ENCODE measurements at places on chromosomes 2 and 18.

DNA sequence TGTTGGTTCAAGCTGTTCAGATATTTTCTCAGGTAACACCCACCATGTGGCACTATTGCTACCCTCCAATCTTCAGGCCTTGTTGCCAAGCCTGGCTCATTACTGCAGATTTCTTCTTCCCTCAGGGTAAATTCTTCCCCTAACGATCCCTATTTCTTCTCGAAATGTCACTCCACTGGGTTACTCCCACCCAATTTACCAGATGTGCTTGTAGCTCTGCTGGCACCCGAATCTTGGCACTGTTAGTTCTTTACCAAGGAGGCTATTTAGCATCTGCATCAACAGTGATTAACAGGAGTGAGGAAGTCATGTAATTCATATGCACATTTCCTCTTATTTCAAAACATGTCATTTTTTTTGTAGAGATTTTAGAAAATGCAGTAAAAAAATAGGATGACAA lies 217.1 kb upstream of the CYRIA start:
- no peak for DNase-seq

GRCh38 chr2:225270053-225270452 lies 129.5 kb upstream of the NYAP2 start:
- no peak for DNase-seq

DNA sequence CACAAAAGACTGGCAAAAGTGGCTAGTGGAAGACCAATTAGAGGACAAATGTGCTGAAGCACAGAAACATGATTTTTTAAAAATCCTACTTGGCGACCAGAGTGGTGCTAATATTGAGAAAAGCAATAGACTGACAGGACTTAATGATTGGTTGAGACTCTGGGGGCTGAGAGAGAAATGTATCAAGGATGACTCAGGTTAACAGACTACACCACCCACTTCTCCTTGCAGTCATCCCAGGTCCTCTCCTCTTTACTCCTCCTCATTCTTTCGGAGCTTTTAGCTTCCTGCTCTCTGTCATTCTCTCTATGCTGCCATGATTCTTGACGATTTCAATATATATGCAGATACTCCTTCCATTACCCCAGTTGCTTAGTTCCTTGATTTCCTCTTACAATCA lies 54.6 kb upstream of the CYTIP start:
- DNase-seq: no peak

GRCh38 chr2:129396980-129397599 lies 582.4 kb upstream of the RAB6C start:
- DNase-seq: no peak

DNA sequence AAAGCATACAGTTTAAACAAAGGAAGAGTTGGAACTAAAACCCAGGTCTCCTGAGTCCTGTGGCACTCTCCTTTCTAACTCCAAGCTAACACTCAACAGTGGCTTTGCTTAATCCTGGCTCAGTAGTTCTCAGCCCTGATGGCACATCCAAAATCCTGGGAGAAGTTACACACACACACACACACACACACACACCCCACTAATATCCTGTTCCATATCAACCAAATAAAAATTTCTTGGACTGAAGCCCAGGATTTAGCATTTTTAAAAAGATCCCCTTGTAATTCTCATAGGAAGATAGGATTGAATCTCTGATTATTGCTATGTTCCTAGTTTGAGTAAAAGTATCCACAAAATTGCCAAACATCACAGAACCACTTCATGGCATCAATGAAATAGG lies 136.1 kb upstream of the RIOK3 start:
- DNase-seq: no peak

DNA sequence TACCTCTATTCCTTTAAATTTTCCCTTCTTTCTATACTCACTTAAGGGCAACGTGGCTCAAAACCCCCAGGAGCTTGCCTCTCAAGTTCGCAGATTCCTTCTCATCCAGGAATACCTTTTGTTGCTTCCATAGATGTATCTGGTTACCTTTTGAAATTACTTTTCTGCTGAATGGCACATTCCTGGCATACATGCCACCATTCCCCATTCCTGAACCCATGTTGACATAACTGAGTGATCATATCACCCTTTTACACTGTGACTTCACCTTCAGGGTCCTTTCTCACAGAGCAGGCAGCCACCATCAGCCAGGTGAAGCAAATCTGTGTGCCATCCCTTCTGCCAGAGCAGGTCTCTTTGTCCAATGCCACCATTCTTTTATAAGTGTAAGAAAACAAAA lies 615.8 kb downstream of the ARHGAP15 start:
- no peak for DNase-seq

DNA sequence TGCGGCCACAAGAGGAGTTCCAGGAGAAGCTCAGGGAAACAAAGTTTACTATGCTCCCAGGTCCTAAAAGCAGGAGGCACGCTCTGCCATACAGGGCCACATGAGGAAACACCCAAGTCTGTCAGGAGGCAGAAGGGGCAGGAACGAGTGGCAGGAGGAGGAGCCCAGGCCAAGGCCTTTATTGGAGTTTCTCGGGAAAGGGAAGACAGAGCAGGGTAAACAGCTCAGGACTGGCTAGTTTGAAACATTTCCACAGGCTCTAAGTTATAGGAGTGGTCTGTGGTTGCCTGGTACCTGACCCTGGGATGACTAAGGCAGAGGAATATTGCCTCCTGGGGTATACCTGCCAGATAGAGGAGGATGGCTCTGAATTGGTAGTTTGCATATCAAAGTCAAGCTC lies 3.7 kb upstream of the ZNF638 start:
- DNase-seq: no peak

GRCh38 chr2:20486571-20486970 lies 39.7 kb downstream of the RHOB start:
- DNase-seq: no peak

DNA sequence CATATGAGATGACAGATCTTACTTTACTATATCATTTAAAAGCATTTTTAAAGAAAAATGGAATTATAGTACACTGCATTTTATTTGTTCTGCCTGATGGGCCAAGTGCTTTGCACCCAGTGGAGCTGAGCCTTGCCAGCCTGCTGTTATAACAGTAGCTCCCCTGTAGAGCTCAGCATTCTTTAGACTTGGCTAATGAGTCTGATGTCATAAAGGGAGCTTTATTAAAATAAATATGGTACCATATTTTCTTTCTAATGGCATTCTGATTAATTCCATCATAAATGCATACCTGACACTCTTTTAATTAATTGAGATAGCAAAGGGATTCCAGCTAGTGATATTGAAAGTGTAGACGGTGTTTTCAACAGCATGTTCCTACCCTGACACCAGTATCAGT lies 40.7 kb downstream of the PARD3B start:
- no peak for DNase-seq

DNA sequence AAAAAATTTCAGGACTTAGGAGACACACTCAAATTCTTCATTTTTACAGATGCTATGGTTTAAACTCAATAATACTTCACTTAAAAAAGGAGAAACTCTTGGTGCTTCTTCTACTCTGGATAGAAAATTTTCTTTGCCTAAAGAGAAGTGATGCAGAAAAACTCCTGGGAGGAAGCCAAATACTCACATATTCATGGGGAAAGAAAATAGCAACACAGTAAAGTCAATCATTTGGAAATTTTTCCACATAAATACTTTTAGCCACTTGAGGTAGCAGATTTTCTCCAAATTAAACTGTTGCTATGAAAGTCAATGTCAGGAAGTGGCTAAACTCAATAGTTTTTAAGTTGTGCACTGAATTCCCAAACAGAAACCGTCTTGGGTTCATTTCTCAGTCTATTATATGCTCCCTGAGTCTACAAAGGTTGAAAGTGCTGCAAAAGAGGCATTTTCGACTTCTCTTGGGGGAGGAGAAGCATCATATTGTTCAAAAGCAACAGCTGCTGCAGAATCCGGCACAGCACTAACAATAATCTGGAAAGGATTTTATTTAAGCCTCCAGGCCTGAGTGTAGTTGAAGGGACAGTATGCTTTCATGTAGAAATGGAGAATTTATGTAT lies 81.1 kb downstream of the UPP2 start:
- DNase-seq: no peak

DNA sequence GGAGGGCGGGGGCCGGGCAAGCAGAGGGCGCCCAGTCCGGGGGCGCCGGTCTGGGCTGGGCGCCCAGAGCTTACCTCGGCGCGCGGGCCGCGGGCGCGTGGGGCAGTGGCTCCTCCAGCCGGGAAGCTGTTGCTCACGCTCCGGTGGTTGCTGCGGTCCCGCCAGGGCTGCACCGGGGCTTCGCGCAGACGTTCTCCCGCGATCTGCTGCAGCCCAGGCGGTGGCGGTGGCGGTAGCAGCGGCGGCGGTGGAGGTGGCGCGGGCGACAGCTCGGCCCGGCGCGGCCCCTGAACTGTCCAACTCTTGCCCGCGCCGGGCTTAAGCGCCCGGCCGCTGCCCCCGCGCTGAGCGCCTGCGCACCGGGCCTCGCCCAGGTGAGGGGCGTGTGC lies 391 bp downstream of the ZNF385B start:
- DNase-seq: no peak

DNA sequence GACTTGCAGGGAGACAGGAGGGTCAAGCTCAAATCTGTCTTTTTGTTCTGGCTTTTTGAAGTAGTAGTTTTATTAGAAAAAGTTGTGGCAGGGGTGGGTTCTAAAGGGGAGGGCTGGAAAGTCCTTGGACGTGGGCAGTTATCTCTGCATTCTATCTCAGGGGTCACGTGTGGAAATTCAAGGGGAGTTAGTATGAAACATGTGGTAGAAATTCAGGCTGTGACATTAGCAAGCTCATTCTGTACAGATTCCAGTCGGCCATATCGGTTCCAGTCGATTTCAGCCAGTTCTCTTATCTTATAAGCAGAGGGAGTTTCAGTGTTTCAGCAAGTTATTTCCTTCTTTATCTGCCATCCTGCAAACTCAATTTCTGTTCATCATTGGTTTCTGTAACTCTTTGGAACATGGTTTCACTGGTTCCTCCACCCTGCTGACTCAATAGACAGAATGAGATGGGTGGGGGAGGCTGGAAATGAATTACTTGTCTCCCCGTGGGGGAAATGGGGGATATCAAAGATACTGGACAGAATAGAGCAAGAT lies 53.0 kb downstream of the RAB27B start:
- no peak for DNase-seq

- no peak for DNase-seq
These were observed 7.3 kb downstream of the IL1RN start for GRCh38 chr2:113134717-113135116.

- DNase-seq: no peak
These were observed 47.2 kb downstream of the C1QL2 start for GRCh38 chr2:119111115-119111975.

- no peak for DNase-seq
These were observed 51.7 kb upstream of the ATP5MC3 start for GRCh38 chr2:175233135-175233719.

DNA sequence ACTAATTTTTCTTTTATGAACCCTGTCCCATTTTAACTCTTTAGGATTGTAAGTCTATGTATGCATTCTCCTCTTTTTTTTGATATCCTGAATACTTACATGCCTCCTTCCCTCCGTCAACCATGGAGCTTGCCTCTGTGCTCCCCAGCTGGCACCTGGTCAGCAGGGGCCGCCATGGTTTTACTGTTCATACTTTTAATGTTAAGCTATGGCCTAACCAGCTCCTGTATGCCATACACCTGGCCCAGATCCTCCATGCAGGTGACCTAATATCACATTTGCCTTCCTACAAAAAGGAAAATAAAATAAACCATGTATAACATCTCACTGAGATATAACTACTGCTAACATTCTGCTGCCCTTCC lies 283.1 kb upstream of the TRIB2 start:
- no peak for DNase-seq

- no peak for DNase-seq
These were observed 46.0 kb downstream of the SLC66A2 start for GRCh38 chr18:79905389-79905911.

- DNase-seq: peak; percentile 23
These were observed 50.6 kb upstream of the STAT1 start for GRCh38 chr2:191064590-191064989.

DNA sequence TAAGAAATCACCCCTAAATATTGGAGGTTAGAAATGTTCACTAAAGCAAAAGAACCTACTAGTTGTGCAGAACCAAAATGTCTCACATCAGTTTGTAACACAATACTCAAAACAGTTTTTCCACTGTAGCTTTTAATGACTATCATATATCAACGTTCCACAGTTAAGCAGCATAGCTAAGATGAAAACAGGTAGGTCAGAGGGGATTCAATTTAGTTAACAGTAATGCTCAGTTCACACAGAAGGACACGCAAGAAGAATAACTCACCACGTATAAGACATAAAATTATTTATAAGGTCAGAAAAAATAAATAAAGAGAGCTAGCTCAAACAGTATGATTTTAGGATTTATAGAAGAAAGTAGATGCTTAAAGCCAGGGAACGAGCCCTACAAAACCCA lies 118.9 kb upstream of the CCDC150 start:
- no peak for DNase-seq

GRCh38 chr2:27705851-27706622 lies 42.3 kb downstream of the SLC4A1AP start:
- DNase-seq: no peak

GRCh38 chr2:224954980-224955379 lies 87.3 kb downstream of the DOCK10 start:
- no peak for DNase-seq

DNA sequence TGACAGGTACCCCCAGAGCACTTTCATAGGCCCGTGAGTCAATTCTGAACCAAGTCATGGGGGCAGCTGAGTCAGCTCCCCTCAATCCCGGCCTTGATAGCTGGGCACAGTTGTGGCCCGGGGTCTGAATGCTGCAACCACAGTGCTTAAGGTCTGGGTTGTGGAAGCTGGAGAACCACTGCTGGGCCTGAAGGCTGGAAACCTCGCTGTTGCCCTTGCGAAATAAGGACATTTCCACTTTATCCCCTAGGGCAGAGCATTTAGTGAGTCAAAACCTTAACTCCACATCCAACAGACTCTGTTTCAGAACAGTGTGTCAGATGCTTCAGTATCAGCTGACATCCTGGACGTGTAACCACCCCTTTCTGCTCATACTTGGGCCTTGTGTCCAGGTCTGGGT lies 58.6 kb downstream of the SP110 start:
- no peak for DNase-seq

- DNase-seq: no peak
These were observed 44.0 kb downstream of the MYL12B start for GRCh38 chr18:3305933-3306332.

DNA sequence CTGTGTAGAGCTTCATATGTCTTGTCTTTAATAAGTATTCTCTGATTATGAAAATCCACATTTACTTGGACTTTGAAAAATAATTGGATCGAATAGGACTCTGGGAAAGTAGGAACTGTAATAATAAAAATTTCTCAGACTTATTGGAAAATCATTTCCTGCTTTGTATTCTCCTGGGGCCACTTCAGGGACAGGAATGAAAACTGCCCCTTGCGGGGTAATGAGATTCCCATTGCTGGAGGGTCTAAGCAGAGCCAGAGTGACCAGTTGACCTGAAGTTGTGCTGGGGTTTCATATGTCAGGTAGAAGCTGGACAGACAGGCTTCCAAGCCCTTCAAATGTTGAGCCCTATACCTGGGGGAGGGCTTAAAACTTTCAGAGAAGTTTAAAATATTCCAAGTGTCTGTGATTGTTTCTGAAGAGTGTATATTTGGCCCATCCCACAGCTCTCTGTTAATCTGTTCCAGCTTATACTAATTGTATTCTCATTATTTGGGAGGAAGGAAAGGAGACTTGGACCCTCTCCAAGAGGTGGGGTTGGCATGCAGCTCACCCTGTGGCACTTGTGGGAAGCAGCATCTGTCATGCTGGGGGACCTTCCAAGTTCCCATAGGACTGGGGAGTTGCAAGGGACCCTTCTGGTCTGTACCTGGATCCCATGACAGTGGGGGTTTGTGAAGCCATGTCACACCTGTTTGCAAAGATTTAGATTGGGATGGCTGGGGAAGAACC lies 268.7 kb upstream of the ATP5MC3 start:
- DNase-seq: no peak
